ENCODE measurements at places on chromosomes 7 and 10. TPM values are rescaled to one million over a fixed set of nuclear protein-coding genes. Genes with fewer than 3 reads are reported as not detected.

DNA sequence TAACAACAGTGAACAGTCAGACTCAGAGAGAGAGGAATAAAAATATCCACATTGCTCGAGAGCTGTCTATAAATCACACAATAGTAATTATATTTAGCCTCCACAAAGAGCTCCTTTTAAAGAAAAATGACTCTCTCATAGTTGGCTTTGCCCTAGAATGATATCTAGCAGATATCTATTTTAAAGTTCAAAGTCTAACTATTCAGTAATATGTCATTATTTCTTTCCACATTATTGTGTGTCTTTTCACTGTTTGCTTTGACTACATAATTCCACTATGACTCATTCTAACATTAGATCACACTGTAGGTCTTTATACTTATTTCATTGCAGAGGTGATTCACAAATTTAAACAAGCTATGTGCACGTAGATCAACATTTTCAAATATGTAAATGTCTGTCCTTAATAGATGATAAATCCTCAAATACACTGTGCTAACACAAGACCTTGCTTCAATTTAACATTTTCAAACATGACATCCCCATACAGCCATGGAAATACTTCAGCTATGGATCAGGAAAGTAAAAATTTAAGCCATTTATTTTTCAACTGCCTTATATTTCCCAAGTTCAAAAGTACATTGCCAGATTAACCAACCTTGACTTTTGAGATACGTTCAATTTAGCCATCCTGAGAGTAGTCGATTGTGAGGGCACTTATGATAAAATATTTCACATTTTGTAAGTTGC, 99.9 kb upstream of the AKR1E2 start:
- DNase-seq: no peak

DNA sequence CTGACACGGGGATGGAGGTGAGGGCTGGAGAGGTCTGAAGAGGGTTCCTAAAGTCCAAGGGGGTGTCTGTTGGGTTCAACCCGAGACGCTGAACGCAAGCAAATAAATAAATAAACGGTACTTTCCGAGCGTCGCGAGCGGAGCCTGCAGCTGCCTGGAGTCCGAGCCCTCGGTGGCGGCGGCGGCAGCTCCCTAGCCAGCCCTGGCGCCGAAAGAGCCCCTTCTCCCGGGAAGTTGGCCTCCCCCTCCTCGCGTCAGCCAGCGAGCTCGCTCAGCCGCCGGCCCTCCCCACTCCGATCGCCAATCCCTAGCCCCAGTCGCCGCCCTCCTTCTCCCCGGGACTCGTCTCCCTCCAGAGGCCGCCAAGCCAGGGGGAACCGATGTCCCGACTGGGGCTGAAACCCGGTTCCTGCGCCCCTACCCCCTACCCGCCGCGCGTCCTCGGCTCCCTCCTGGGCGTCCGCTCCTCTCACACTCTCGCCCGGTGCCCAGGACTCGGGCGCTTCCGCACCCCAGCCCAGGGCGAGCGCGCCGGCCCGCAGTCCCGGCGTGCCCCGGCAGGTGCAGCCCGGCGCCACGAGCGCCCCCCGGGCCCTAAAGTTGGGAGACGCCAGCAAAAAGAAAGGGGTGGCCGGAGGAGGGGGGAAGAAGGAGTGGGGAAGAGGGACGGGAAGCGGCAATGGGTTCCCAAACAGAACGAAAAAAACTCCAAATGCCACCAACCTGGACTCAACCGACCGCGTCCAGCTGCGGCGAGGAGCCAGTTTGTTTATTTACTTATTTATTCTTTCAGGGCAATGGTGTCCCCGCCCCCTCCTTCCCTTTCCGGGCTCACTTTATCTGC, at the start of gene GFRA1:
Gene GFRA1, minus strand, starts transcription at position 767 of the 844 bp plus-strand sequence. CDS start 1,177 bp downstream, outside the sequence.
- no peak for DNase-seq

ZNF727 gene
- polyA plus RNA-seq: 1.0 TPM

DNA sequence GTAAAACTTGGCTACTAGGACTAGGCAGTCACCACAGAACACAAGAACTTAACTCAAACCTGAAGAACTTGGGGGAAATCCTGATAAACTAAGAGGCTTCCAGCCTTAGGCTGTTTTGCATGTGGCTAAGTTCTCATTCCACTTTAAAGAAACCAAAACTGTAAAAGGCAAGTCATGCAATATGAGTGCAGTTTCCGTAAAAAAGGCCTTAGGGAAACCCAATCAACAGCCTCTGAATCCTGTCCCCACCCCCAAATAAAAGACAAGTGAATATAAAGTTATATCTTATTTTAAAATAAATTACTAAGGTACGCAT, 95.1 kb downstream of the USP6NL start:
- no peak for DNase-seq

DNA sequence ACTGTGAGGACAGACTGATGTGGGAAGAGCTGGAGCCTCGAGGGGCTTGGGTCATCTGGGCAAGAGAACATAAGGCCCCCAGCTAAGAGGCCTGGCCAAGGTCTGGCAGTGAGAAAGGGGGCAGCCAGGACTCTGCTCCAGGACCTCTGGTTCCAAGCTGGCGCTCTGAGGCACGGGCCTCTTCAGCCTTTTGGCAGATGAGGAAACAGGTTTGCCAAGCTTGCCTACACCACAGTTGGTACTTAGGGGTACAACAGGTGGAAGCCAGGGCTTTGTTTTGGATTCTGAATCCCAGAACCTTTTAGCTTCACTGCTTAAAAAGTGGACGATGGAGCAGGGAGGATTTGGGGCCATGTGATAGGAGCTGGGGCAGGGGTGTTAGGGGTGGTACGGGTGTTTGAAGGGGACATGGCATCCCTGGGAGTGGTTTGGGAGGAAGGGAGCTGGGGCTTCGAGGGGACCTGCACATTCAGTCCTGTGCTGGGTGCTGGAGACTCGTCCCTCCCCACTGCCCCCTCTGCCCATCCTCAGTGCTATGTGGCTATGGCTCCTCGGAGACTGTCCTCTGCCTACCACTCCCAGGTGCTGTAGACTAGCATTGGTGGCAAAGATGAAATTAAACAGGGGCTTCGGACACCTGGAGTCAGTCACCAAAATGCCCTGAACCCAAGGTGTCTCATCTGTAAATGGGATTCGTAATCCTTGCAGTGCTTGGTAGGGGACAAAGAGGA, 30.3 kb downstream of the ZNF775 start:
- no peak for DNase-seq

RBP3 gene
- 0.07 TPM for polyA plus RNA-seq

DNA sequence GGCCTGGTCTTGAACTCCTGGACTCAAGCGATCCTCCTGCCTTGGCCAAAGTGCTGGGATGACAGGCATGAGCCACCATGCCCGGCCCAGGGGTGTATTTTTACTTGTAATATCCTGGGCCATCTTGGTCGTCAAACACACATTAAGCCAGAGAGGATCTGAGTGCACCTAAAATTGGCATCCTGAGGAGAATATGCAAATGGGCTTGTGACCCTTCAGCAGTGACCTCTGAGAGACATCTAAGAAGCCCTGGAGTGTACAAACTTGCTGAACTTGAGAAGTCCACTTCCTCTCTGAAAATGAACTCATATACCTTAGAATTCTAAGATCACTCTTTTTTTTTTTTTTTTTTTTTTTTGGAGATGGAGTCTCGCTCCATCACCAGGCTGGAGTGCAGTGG, 372.0 kb upstream of the C7orf33 start:
- no peak for DNase-seq

SH2D4B gene
- polyA plus RNA-seq: 0.17 TPM

DNA sequence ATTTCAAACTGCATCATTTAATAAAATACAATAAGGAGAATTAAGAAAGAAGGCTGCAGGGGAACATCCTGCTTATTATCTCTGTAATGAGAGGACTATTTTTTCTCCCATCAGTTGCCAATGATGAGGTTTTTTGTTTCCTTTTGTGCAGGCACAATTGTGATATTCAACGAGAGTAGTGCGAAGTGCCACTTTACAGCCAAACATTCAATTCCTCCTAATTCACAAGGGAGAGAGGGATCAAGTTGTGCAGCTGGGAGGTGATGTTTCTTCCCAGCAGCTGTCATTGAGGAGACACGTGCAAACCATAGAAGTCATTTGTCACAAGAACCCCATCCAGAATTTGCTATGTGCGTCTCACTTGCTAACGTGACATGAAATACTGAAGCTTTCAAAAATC, 81.6 kb upstream of the ICA1 start:
- no peak for DNase-seq

FAM204A gene
- 70.3 TPM for polyA plus RNA-seq

GRCh38 chr10:55858730-55859129, 502.3 kb downstream of the ZWINT start:
- DNase-seq: no peak

DNA sequence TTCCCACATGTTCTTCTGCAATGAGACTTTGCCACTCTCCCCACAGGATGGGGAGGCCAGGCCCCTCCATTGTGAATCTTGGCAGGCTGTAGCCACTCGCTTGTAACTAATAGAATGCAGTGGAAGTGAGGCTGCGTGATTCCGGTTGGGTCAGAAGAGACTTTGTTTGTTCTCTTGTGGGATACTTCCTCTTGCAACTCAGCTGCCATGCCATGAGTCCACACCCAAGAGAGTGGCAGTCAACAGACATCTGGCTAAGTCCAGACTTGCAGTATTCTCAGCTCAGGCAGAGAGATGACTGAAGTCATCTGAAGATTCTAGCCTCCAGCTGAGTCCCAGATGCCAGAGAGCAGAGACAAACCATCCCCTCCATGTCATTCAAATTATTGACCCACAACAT, 153.4 kb upstream of the GDF10 start:
- no peak for DNase-seq

All from renal cortex interstitium (tissue), 15 donors.